Activated T-helper 1 cell treated with anti-CD3 and anti-CD28 coated beads, Interleukin-12 subunit alpha, Interleukin-12 subunit beta, Interleukin-2, Interleukin-4 antibody, amounts not matched to agents 30 ng/mL and 10 ng/mL and 1 ng/mL, durations not matched to agents 14 hours and 24 hours and 36 hours (primary cell): ENCODE measurements at places on chromosomes 1 and 21.

- DNase-seq: no peak
Measured at GRCh38 chr1:204503122-204503912, 8.7 kb upstream of the PIK3C2B start.

DNA sequence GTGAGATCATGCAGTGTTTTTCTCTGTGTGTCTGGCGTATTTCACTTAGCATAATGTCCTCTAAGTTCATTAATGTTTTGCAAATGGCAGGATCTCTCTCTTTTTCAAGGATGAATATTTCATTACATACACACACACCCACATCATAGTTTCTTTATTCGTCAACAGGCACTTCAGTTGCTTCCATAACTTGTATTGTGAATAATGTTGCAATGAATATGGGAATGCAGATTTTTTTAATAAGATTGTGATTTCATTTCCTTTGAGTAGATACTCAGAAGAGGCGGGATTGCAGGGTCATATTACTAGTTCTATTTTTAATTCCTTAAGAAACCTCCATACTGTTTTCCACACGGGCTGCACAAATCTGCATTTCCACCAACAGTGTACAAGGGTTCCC, 134.0 kb downstream of the CLEC20A start:
- no peak for DNase-seq

DNA sequence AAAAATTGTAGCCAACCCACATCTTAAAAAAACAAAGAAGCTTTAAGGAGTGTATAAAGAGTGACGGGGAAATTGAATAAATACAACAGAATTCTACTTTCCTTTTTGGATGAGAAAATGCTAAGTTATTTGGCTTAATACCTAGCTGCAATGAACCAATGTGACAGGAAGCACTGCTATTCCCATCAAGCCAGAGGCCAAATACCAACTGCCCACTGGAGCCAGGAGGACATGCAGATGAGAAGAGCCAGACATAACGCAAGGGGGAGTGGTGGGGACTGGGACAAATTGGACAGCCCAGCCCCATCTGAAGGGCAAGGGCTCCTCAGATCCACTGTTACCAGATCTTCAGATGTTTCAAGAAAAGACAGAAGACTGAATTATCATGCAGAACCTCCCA, 25.7 kb downstream of the DNAJC11 start:
- no peak for DNase-seq

DNA sequence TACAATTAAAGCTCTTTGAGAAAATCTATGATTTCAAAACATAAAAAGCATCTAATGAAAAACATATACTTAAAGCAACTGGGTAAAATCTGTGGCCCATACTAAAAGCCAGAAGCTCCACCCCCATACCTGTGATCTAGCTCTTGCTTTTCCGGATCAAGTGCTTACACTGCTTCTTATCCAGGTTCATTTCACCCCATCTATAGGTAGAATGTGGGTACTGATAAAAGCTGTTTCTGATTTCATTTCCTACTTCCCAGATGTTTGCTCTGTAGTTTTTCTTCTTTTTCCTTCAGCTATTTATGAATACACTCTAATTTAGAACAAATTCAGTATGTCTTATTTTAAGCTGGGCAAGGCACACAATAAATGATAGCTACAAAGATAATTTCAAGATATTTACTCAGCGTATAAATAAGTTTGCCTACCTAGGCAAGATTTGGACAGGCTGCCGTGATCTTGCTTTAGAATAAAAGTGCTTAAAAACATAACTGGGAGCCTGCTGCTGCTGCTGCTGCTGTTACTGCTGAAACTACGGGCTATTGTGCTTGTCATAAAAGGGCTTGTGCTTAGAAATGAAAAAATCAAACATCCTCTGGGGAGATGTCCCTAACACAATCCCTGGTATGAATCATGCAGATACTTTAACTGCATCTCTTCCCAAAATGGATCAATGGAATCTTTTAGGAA, 2.1 kb downstream of the SIPA1L2 start:
- DNase-seq: no peak

GRCh38 chr1:34928699-34929496, 552 bp downstream of the DLGAP3 start:
- DNase-seq: no peak

GRCh38 chr1:99599678-99600175, 46.2 kb upstream of the PALMD start:
- DNase-seq: no peak

- peak; percentile 5 for DNase-seq
Measured at GRCh38 chr1:10471411-10472219, 714 bp downstream of the DFFA start.

DNA sequence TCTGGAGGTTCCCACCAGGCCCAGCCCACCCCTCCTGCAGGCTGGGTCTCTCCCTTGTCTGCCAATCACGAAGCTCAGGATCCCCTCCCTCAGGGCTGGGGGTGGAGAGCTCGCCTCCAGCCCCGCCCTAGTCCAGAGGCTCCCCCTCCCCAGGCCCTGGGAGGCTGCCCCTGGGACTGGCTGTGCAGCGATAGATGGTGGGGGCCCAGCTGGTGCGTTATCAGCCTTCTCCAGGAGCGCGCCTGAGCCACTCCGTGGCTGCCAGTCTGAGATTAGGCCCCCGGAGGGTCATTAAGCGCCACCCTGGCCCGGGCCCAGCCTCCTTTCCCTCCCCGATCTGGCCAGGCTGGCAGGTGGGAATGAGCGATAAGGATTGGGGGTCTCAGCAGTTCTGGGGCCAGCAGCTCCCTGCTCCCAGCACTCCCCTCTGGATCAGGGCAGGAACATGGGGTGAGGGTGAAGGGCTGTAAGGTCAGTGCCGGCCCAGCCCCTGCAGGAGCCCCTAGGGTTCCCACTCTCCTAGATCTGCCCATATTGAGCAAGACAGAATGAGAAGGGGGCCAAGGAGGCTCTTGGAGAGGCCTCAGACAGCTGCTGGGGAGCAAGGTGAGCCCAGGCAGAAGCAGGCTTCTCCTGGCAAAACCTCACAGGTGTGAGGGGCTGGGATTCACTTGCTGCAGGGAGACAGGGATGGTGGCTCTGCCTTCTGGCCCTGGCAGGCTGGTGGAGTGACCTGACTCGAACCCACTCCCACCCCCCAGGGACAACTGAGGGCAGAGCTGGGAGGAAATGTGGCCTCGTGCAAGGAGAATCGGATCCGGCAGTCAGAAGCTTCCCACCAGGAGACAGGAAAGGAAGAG, 8.5 kb downstream of the PDZK1IP1 start:
- no peak for DNase-seq

DNA sequence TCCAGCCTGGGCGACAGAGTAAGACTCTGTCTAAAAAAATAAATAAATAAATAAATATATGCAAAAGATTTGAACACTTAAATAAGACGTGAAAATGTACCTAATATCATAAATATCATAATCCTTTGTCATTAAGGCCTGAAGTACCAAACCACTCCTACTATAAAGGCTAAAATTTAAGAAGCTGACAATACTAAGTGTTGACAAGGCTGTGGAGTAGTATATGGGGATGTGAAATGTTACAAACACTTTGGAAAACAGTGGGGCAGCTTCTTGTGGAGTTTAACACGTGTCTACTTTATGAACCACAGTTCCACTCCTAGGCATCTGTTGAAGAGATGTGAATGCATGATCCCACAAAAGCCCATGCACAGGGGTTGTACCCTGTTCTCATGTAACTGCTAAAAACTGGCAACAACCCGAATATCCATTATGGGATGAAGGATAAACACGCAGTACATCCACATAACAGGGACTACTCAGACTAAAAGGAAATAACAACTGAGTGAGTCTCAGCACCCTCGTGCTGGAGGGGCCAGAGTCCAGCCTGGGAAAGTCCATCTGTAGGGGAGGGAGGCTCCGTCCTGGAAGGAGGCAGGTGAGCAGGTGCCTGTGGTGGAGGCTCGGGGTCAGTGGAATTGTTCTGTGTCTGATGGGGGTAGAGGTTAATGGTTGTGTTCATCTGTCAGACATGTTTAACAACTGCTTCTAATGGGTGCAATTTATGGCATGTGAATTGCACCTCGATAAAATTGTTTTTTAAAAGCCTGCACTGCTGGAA, 6.7 kb upstream of the SLC19A1 start:
- DNase-seq: no peak

DNA sequence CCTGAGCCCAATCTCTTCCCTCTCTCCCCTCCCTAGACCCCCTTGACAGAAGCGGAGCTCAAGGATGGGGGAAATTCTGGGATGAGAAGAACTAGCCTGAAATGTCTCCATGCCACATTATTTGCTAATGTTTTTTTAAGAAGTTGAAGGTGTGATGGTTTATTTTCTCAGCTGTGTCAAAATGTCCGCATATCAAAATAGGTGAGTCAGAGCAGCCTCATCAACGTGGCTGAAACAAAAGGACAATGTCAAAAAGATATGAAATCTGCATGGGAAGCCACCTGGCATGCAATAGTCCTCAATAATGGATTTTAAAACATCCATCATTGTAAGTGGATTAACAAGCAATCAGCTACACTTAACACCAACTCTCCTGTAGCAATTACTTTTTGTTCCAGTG, 101.4 kb downstream of the BEND5 start:
- DNase-seq: no peak

DNA sequence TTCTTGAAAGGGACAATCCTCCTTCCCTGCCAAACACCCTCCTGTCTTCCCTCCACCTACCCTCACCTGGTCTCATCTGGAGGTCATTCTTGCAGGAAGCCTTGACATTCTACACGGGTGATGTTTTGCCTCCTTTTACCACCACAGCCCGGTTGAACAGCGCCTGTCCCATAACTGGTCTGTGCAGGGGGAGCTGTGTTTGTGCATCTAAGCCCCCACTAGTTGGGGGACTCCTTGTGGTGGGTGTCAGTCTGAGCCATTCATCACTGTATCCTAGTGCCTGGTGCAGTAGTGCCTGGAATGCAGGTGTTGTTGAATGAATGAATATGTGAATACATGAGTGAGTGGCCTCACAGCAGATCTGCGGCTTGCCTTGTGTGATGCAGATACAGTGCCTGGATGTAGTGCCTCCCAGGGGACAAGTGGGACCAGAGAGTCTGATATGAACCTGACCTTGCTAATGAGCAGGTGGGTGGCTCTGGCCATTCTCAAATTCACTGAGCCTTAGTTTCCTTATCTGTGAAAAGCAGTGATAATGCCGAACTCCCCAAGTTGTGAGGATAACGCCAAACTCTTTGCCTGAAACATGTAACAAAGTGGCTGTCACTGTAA, 79.8 kb downstream of the OMA1 start:
- DNase-seq: no peak

- DNase-seq: no peak
Measured at GRCh38 chr1:66383611-66384010, 150.3 kb upstream of the SGIP1 start.

DNA sequence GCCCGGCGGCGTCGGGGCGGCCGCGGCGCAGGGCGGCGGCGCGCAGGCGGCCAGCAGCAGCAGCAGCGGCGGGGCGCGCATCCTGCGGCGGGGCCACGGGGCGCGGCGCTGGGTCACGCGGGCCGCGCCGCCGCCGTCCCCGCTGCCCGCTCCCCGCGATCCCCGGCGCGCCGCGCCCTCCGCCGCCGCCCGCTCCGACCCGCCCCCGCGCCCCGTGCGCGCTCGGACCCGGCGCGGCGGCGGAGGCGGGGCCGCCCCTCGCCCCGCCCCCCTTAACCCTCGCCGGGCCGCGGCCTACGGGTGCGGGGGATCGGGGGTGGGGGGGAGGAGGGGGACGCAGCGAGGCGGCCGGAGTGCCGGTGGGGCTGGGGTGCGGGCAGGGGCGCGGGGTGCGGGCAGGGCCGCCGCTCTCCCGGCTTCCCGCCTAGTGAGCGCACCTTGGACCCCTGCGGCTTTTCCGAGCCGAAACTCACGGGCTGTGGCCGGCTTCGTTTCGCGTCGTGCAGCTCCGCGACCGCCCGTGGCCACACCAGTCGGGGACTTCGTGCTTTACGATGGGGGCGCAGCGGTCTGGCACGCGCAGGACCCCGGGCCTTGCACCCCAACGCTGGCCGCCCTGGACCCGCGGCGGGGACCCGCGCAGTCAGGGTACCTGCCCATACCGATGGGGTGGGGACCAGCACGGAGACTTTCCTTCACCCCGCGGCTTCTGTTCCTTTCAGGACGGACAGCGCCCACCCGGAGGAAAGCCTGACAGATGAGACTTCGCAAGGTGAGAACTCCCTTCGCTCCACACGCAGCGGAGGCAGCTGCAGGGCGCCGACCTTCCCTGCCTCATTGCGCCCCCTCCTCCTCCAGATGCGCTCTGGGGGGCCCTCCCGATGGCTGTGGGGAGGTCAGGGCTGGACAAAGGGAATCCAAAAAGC, at the start of gene FNDC10:
Gene FNDC10, minus strand, starts transcription at position 201 of the 926 bp plus-strand sequence. Its CDS starts 120 bp downstream, at position 81.
- no peak for DNase-seq

GRCh38 chr1:11187931-11188330, 1.2 kb upstream of the ANGPTL7 start:
- DNase-seq: no peak

DNA sequence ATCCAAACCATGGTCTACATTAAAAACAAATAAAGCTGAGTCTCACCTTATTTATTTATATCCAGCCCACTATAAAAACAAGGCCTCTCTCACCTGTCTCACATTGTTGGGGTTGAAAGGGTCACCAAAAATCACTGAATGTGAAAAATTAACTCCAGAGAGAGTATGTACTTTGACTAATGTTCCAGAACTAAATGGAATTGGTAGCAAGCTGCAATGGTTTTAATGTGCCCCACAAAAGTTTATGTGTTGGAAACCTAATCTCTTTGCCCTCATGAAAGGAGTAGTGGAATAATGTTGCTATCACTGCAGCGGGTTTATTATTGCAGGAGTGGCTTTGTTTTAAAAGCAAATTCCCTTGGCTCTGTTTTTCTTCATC, 230.3 kb downstream of the LTN1 start:
- no peak for DNase-seq

DNA sequence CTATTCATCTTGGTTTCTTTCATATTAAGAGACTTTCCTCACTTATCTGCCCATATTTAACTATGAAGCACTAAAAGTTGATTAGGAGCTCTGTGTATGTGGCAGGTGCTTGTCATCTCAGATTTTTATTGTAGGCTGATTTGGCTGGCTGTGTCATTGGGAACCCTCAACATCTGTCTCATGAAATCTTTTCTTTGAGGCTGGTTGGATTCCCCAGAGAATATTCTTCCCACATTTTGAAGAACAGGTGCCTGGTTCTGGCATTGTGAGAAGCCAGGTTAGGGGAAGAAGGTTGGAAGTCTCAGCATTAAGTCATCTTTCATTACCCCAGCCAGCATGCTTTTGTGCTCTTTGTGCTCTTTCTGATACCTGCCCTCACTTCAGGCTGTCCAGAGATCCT, 37.1 kb downstream of the EEIG2 start:
- DNase-seq: no peak

GRCh38 chr1:199089393-199090122, 450.7 kb downstream of the PTPRC start:
- DNase-seq: peak; percentile 57
